EL (cell line): ENCODE measurements at places on chromosomes 5 and 9.

- DNase-seq: no peak
These were observed 30.4 kb upstream of the IER5L start for GRCh38 chr9:129208207-129209032.

DNA sequence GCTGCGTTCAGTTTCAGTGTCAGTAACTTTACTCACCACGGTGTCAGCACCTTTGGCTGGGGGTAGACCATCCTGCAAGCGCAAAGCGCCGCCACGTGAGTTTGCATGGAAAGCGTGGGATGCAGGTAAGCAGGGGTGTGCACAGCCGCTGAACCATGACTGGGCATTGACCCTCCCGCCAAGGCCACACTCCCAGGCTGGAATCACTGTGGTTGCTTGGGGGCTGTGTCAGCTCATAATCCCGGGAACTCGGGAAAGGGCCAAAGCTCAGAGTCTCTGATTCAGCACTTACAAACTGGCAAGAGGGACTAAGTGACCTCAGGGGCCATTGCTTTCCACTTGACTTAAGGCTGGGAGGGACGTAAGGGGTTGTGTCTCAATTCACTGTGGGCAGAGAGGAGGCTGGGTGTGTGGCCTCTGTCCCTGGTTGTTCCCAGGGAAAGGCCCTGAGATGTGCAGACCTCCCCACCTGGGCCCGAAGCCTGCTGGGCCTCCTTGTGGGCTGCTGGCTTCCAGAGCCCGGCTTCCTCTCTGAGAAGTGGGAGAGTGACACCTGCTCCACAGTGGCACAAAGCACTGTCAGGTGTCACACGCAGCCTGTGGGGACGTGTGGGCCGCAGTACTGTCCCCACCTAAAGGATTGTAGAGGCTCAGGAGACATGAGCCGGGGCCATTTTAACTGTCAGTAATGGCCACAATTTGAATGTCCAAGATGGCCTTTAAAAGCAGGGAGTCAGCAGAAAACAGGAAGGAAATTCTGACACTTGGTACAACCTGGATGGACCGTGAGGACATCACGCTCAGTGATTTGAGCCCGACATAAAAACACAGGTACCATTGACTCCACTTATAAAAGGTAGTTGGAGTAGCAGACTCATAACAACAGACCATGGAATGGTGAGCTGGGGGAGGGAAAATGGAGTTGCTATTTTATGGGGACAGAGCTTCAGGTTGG lies 16.7 kb downstream of the ABO start:
- DNase-seq: no peak

GRCh38 chr9:2415326-2415725 lies 206.3 kb upstream of the VLDLR start:
- DNase-seq: no peak

- no peak for DNase-seq
These were observed 34.9 kb downstream of the TARS1 start for GRCh38 chr5:33475706-33476105.

- DNase-seq: no peak
These were observed 20.0 kb upstream of the CEP72 start for GRCh38 chr5:592158-592557.

GRCh38 chr5:123720339-123720738 lies 208.4 kb downstream of the CSNK1G3 start:
- DNase-seq: no peak

DNA sequence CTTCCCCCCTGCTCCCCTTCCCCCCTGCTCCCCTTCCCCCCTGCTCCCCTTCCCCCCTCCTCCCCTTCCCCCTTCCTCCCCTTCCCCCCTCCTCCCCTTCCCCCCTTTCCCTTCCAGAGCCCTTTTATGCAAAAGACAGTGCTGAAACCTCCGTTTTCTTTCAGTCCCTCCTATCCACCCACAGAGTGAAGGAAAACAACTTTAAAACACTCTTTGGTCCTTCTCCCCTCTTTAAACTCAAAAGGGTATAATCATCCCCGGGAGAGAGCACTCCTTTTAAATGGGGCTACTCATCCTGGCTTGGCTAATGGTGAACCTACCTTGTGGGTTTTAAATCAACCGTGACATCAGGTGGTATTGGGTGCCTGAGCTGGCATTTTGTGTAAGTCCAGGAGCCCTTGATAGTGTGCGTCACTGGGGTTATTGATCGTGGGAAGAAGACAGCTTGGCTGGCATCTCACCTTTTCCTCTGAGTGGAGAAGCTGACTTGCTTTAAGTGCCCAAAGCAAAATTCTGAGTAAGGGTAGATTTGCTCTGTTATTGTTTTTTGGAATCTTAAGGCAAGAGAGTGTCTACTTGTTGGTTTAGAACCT lies 2.7 kb downstream of the LARP1 start:
- peak; percentile 19 for DNase-seq

DNA sequence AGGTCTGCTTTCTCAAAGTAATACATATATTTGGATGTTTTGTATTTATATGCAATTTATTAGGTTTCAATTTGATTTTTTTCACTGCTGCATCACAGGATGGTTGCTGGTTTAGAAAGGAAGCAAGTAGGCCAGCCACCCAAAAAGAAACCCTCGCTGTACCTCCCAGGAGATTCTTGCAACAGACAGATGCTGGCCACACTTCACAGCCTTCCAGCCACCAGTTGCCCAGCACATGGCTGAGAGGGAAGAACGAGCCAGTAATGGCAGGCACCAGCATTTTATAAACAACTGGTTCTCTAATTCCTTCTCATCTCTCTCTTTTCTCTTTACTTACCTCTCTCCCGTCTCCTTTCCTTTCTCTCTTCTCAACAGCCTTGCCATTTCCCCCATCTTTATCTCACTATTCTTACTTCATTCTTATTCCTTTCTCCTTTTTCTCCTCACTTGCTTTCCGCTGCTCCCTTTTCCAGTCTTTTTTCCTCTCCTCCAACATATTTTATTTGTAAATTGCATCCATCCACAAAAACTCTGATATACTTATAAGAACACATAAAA lies 38.9 kb downstream of the EFNA5 start:
- no peak for DNase-seq

- DNase-seq: no peak
These were observed 19.0 kb upstream of the SCAMP1 start for GRCh38 chr5:78341440-78341839.

DNA sequence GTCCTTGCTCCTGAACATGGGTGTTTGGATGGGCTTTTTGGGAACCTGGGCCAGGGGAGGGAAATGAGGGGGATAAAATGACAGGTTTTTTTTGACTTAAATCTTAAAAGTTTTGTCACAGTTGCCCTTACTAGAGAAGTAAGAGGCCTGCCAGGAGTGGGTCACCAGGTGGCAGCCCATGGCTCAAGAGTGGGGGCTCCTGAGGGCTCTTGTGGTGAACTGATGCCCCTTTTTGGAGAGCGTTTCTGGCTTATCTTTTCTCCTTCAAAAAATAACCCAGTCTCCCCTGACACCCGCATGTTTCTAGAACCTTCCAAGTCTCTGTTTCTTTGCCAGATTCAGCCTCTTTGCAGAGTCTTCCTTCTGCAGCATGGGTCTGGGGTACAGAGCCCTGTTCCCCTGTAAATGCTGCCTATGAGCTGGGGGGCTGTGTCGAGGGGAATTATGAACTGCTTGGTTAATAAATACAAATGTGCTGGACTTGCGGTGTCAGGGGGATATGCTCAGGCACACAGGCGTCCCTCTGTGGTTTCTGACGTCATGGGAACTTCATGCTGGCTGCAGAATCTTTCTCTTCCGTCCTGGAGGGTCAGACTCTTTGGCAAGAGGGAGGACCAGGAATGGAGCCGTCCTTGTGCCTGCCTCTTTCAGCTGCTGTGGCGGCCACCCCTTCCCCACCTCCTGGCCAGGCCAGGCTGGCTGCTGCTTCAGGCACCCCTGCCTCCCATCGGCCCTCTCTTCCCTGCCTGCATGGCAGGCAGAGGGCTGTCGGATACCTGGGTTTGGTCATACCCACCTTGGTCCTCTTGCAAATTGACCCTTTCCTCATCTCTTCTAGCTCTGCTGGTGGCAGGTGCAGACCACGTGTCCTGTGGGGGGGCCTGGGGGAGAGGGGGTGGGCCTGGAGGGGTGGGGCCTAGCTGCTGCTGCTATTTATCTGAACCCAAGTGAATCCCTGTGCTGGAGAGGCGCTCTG lies 30.1 kb downstream of the PTPA start:
- DNase-seq: peak; percentile 94

- no peak for DNase-seq
These were observed 160.1 kb downstream of the ACER2 start for GRCh38 chr9:19568946-19569345.

- no peak for DNase-seq
These were observed 56.8 kb downstream of the GLIS3 start for GRCh38 chr9:4243113-4243512.

- DNase-seq: no peak
These were observed 365.2 kb downstream of the GADD45G start for GRCh38 chr9:89969881-89970639.

DNA sequence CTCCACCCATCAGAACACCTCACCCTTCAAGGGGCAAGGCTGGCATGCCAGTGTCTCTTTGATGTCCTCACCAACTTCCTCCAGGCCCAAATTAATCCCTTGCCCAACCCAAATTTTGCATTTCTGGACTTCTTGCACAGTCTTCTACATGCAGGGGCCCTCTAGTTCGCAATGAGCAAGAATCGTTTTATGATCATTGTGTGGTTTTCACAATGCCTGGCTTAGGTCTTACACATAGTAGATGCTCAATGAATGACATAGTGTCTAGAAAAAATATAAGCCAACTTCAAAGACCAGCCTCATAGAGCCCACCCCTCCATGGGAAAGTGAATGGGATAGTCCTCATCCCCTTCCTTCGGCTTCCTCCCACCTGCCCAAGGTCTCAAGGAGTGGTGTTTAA lies 9.8 kb upstream of the ESM1 start:
- DNase-seq: no peak

DNA sequence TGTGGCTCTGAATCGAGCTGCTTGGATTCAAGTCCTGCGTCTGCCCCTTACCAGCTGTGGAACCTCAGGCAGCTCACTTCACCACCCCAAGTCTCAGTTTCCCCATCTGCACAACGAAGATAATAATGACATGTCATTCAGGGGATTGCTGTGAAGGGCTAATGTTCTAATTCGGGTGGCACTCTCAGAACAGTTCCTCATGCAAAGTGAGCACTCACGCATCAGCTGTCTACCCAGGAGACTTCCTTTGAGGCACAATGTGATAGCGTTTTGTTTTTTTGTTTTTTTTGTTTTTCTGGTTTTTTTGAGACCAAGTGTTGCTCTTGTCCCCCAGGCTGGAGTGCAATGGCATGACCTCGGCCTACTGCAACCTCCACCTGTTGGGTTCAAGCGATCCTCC lies 56.4 kb downstream of the NTNG2 start:
- no peak for DNase-seq

GRCh38 chr5:52840277-52841050 lies 52.7 kb downstream of the ITGA1 start:
- no peak for DNase-seq

- no peak for DNase-seq
These were observed 34.6 kb downstream of the USP20 start for GRCh38 chr9:129869585-129870501.

- no peak for DNase-seq
These were observed 41.0 kb upstream of the GFPT2 start for GRCh38 chr5:180394031-180394636.

DNA sequence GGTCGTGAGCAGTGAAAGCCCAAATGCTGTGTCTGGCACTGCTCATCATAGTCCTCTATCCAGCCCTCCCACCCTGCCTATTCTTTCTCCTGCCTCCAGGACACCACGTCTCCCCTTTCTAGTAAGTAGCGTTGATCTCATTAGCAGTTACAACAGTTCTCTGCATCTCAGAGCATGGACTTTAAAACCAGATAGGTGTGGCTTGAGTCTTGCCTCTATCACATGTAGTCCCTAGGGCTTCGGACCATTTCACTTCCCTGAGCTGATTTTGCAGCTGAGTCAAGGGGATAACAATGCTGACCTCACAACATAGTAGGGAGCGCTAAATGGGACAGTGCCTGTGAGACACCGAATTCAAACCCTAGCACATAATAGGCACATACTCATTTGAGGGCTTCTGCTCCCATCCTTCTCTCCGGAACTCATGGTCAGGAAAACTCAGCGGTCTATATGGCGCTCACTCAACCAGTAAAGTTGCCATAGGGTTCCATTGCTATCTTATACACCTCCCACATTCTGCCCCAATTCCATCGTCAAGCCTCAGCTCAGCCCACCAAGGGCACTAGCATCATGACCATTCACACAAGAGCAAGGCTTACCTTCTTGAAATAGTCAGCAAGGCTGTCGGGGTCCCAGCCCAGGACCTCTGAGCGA lies 515 bp downstream of the LCP2 start:
- no peak for DNase-seq

- no peak for DNase-seq
These were observed 4.0 kb downstream of the CAMSAP1 start for GRCh38 chr9:135903358-135903656.

GRCh38 chr5:52856564-52856963 lies 68.8 kb downstream of the ITGA1 start:
- DNase-seq: peak; percentile 69

DNA sequence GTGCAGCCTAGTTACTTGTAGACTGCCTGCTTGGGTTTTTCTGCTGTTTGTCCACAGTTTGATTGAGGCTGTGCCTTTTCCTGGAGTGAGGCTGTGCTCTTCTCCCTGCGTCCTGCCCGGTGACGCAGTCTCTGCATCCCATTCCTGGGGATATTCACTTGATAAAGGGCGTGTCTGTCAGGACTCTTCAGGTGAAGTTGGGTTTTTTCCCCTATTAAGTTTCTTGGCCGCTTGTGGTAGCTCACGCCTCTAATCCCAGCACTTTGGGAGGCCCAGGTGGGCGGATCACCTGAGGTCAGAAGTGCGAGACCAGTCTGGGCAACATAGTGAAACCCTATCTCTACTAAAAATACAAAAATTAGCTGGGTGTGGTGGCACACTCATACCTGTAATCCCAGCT lies 50.0 kb upstream of the SUSD3 start:
- no peak for DNase-seq

DNA sequence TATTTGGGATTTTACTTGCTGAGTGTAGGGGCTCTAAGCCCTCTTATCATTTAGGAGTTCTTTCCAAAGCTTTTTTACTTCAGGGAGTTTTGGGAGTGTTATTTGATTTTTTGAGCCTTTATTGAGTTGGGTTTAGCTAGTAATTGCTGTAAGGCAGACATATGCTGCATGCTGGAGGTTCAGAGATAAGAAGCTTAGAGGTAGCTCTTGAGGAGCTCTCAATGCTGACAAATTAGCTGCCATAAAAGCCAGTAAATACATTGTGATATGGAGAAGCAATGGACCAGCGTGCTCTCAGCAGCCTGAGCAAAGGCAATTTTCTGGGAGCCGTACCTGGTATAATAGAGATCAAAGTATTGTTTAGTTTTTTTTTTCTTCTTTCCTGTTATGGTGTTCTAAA lies 11.6 kb downstream of the ARHGEF28 start:
- DNase-seq: no peak

- DNase-seq: no peak
These were observed 163.2 kb downstream of the RFK start for GRCh38 chr9:76231001-76231400.

- no peak for DNase-seq
These were observed 18.5 kb upstream of the CDC42SE2 start for GRCh38 chr5:131245312-131245711.

- no peak for DNase-seq
These were observed 165.3 kb downstream of the ERCC6L2 start for GRCh38 chr9:96040591-96041461.
